ENCODE measurements at places on chromosomes 5 and 9.

- DNase-seq = no peak
These were observed 15.1 kb downstream of the SHB start for GRCh38 chr9:38053697-38054461.

DNA sequence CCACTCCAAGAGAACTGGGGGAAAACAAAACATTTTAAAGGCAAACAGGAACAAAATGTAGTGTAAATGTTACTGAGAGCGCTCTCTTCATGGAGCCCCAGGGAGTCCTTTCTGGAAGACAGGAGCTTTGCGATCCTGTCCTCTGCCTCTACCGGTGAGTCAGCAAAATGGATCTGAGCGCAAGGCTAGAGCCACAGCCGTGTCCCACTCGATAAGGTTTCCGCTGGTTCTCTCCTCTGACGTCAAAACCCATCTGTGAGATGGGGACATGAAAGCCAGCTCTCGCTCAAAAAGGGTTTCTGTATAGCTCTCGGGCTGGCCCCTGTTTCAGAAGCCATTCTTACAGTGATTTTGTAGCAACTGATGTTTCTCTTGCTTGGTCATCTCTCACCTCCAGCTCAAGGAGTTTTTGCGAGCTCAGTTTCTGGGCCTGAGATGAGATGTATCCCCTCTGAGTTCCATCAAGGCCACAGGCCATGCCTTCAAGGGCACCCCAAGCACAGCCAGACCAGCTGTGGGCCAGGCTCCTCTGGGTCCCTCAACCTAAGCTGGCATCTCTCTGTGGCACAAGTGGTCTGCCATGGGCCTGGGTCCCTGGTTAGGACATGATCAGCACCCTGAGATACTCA, 101.6 kb downstream of the FSTL4 start:
- no peak for DNase-seq

- DNase-seq = no peak
These were observed 13.3 kb upstream of the TRPM6 start for GRCh38 chr9:74901001-74901400.

GRCh38 chr9:96462541-96462940, 12.6 kb downstream of the HABP4 start:
- no peak for DNase-seq

GRCh38 chr5:73960426-73960825, 334.4 kb downstream of the ARHGEF28 start:
- DNase-seq = no peak

- no peak for DNase-seq
These were observed 345.7 kb downstream of the SPATA31D1 start for GRCh38 chr9:82334286-82334685.

DNA sequence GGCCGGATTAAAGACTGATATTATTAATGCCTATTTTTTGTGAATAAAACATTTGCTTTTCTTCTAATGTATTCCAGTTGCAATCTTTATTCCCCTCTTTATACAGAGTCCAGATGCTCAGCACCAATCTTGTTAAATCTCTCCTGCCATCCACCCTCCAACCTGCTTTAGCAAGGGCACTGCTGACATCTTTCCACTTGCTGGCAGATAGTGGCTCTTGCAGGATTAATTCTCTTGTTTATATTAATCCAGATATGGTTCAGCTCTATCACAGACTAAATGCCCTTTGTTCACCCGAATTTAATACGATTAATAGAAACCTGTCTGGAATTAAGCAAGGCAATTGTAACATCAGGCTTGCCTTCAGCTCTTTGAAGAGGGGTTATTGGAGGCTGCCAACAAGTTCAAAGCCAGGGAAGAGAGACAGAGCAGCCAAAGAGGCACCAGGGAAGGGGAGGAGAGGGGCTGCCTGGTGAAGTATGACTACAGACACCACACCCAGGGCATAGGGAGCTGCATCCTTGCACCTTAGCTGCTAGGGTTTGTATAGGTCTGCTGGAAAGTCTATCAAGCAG, 236.2 kb downstream of the SAXO1 start:
- DNase-seq = no peak

- DNase-seq = no peak
These were observed 39.2 kb downstream of the NADK2 start for GRCh38 chr5:36202521-36202961.

Data from stimulated activated CD8-positive, alpha-beta memory T cell treated with anti-CD3 and anti-CD28 coated beads, Interleukin-4, amount 100 ng/mL, for 1 hour (primary cell).